ENCODE measurements at places on chromosomes 5 and 9.

GRCh38 chr5:178392386-178392785 lies 159.8 kb upstream of the PHYKPL start:
- no peak for DNase-seq

DNA sequence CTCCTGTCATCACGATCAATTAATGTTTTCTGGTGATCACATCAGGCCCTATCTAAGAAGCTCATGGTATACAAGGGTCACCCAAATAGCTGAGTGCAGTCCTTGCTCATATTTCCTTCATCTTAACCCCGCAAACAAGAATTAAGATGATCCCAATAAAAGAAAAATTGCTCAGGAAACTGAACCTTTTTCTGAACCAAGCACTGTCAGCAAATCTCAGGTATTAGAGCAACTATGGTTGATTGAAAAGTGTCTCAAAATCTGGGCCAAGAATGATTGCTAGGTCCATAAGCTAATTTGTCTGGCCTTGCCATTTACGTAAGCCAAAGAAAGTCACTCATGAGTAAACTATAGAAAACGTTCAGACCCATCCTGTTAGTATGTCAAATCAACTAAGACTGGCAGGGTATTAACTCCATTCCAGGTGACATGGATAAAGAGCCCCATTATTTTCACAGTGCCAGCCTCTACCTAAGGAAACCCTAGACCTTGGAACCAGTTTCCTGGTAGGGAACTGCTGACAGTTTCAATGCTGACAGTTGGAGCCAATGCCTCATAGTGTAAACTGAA lies 209.3 kb downstream of the DEPDC1B start:
- no peak for DNase-seq

DNA sequence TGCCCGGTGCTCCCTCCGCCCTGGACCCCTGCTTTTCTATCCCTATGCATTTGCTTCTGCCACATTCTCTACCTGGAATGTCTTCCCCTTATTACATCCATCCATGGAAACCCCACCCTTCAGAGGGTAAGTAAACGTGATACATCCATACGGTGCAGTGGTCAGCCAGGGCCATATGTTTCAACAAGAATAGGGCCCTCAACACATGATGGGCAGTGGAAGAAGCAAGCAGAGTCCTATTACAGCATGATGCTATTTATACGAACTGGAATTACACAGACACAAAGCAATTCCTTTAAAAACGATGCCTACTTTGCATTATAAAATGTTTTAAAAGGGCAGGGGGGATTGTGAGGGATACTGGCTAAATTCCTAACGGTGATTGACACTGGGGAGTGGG lies 38.2 kb upstream of the PTGS1 start:
- no peak for DNase-seq

DNA sequence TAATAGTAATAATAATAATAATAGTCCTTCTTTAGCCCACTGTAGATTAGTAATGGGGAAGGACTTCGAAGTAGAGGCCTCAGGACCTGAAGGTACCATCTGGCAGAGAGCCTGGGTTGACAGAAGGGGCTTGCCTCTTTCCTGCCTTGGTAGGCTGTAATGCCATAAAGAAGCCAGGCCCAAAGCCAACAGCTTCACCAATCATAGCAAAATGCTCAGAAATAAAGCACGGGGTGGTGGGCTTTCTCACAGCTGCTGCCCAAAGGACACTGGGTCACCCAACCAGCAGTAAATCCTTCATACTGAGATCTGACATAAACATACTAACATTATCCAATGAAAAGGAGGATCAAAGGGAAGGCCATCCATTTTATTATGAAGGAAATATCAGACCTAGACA lies 70.7 kb downstream of the SUSD1 start:
- DNase-seq: no peak

- DNase-seq: no peak
Observed at GRCh38 chr5:110087829-110088228, 398.1 kb downstream of the MAN2A1 start.

DNA sequence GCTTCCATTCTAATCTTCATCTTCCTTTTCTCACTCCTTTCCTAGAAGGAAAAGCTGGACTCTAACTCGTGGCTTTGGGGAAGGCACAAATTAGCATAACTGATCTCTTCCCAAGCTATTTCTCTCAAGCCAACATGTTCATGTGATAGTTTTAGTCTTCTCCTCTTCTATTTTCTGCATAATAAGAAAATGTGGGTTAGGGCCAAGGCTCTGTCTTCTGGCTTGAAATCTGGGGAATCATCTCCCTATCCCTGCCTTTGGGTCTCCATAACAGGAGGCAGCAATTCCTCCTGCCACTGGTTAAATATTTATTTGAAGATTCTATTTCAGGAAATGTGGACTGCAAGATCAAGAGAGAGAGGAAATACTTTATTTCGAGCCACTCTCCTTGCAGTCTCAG lies 1669.6 kb downstream of the MAT2B start:
- no peak for DNase-seq
